HFF-Myc (cell line): ENCODE measurements at places on chromosomes 3 and 15.

DNA sequence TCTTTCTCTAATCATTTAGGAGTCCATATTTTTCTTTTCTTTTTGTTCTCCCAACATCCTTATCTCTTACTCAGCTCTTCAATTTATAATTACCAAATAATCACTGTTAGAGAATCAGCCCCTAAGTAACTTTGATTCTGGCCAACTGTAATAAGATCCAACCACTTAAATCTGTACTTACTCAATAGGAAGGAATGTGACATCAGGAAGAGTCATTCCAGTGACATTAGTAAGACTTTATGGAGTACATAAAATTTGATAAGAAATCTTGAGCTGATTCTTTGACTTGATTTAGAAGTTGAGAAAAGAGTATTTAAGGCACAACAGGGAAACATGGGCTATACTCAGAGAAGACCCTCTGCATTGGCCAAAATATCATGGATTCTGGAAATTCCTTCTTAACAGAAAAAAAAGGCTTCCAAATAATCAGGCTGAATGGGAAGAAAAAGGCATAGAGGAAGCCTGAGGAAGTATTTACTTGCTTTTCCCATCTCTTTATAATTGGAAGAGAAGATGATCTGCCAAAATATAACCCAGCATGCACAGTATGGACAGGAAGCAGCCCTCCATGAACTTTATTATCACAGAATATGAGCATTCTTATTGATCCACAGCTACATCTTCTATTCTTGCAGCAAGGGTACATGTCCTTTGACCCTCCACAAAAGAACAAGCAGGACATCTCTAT, 289.7 kb upstream of the TPRG1 start:
- DNase-seq: peak; percentile 70

GRCh38 chr15:77783636-77784035, 150.9 kb upstream of the LINGO1 start:
- DNase-seq: no peak

- DNase-seq: no peak
Observed at GRCh38 chr15:25670621-25671020, 192.5 kb downstream of the ATP10A start.

DNA sequence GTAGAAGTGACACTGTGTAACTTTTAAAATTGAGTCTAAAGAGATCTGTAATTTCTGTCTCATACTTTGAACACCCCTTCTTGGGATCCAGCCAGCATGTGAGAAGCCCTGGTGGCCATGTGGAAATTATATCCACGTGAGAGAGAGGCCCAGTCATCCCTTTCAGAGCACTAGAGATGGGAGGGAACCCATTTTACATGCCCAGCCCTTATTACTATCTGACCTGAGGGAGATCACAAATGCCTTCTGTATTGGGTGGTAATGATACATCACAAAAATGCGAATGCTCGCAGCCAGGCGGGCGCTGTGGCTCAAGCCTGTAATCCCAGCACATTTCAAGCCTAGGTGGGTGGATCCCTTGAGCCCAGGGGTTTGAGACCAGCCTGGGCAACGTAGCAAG, 27.3 kb upstream of the TRAK1 start:
- peak; percentile 81 for DNase-seq

- no peak for DNase-seq
Observed at GRCh38 chr3:151969026-151969642, 95.7 kb downstream of the SUCNR1 start.

DNA sequence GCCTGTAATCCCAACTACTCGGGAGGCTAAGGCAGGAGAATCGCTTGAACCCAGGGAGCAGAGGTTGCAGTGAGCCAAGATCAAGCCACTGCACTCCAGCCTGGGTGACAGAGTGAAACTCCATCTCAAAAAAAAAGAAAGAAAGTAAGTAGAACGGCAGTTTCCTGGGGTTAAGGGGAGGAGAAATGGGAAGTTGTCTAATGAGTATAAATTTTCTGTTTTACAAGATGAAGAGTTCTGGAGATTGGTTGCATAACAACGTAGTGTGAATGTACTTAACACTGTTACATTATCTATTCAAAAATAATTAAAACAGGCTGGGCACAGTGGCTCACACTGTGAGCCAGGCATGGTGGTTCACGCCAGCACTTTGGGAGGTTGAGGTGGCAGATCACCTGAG, 45.4 kb downstream of the GRK7 start:
- DNase-seq: no peak

DNA sequence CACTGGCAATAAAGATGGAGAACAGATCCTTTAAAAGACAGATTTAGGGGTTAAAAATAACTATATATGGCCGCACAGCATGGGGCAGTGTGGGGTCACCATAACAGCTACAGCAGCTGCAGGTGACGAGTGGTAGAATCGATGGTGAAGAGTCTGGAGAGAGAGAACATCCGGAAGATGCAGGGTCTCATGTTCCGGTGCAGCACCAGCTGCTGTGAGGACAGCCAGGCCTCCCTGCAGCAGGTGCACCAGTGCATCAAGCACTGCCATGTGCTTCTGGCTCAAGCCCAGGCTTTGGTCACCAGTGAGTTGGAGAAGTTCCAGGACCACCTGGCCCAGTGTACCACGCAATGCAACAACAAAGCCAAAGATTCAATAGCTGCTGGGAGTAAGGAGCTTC, 93.7 kb upstream of the IMPG2 start:
- DNase-seq: no peak

GRCh38 chr15:67329984-67330733, 75.6 kb downstream of the IQCH start:
- no peak for DNase-seq

- no peak for DNase-seq
Observed at GRCh38 chr3:184491867-184492615, 69.5 kb upstream of the EPHB3 start.

GRCh38 chr15:27741226-27741860, 357.8 kb downstream of the OCA2 start:
- no peak for DNase-seq

DNA sequence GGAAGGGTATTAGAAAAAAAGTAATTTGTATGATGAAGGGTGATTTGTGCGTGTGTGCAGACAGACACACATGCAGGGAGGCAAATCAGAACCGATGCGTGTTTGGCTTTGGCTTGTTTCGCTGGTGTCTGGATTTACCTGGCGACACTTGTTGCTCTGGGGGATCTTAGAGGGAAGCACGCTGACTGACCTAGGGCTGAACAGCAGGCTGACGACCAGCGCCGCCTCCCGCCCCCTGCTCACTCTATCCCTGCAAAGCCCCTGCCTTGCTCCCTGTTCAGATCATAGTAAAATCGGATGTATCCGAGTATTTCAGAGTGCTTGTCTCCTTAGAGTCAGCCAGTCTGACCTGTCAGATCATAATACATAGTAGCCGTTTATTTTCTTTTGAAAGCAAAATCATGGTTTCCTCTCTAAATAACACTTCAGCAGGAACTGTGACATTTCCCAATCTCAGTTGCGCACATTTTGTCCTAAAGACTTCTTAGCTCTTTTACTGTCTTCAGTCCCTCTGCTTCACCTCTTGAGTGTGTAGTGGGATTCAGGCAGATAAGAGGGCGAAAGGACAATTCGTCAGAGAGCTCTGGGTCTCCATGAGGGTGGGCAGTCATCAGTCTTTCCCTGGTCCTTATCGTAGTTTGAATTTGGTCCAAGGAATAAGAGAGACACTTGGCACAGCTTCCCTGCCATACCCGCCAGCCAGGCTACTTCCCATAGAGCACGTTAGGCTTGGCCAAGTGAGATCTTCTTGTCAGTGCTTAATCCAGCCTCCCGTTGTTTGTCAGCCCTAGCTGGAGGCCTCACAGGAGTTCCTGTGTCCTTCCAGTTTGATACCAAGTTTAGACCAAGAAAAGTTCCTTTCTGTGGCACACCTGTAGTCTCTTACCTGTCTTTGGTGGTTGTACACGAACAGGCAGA, 97.4 kb downstream of the PGPEP1L start:
- DNase-seq: no peak

DNA sequence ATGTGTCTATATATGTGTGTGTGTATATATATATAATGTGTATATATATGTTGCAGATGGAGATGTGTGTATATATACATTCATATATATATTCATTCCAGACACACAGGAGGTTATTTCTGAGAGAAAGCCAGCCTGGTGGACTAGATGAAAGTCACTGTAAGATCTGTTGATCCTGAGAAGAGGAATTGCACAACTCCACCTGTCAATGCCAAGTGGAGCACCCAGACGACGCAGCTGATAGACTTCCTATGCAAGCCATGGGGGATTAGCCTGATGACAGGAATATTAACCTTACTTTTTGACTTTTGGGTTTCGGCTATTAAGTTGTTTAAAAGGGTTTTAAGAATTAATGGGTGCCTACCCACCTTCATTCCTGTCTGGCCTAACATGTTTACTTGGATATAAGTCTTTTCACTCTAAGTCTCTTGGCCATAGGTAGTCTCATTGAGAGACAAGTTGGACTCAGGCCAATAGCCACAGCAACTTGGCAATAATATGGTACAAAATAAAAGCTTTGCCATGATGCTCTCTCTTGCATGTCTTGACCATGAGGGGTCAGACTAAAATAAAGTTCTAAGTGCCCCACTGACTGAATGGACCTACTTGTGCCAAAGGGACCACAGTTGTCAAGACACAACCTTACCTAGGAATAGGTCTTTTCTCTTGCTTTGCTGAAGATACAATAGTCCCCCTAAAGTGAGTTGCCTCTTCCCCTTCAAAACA, 35.9 kb upstream of the GOLGA6L2 start:
- DNase-seq: no peak

GRCh38 chr3:65577843-65578430, 460.8 kb downstream of the MAGI1 start:
- no peak for DNase-seq

- no peak for DNase-seq
Observed at GRCh38 chr15:73455876-73456275, 12.9 kb downstream of the REC114 start.

GRCh38 chr3:172034786-172035685, 4.3 kb upstream of the FNDC3B start:
- DNase-seq: no peak

DNA sequence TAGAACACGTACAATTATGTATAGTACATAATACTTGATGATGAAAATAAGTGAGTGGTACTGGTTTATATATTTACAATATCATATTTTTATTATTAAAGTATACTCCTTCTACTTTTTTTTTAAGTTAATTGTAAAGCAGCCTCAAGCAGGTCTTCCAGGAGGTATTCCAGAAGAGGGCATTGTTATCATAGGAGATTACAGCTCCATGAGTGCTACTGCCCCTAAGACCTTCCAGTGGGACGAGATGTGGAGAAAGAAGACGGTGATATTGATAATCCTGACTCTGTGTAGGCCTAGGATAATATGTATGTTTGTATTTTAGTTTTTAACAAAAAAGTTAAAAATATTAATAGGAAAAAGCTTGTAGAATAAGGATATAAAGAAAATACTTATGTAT, 40.3 kb upstream of the SCN5A start:
- DNase-seq: no peak

GRCh38 chr15:73530649-73531048, 87.7 kb downstream of the REC114 start:
- no peak for DNase-seq

GRCh38 chr15:65796610-65797078, 4.6 kb upstream of the DENND4A start:
- peak; percentile 42 for DNase-seq

DNA sequence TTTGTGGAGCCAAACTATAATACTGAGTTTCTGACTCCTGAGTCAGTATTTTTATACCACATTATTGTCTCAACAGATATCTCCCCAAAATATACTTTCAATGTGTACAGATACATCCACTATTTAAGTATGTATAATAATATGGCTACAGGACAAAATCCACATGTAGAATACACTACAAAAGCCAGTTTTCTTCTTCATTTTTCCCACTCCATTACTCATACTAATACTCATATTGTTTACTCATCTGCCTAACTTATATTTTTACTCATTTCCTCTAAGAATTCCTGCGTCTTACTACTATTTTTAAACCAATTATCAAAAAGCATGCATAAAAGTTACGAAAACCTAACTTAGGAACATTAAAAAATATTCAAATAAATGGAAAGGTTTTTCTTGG, 440.8 kb downstream of the ZNF385D start:
- DNase-seq: no peak

DNA sequence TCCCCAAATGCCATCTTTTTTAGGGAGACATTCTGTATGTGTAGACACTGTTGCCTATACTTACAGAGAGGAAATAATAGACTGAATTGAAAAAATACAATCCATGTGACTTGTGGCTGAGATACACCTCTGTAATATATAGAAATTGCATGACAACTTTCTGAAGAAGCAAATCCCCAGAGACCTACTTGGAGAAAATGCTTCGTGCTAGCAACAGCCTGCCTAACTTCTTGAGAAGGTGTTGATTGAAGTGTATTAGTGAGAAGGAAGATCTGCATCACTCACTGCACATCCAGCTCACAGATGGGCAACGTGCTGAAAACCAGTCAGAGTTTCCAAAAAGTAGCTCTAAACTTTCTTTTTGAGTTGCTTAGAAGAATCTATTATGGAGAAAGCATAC, 404.1 kb downstream of the EPHB1 start:
- DNase-seq: no peak

- no peak for DNase-seq
Observed at GRCh38 chr3:115156046-115156654, 9.1 kb upstream of the ZBTB20 start.

- no peak for DNase-seq
Observed at GRCh38 chr3:136106101-136106500, 90.0 kb downstream of the MSL2 start.

DNA sequence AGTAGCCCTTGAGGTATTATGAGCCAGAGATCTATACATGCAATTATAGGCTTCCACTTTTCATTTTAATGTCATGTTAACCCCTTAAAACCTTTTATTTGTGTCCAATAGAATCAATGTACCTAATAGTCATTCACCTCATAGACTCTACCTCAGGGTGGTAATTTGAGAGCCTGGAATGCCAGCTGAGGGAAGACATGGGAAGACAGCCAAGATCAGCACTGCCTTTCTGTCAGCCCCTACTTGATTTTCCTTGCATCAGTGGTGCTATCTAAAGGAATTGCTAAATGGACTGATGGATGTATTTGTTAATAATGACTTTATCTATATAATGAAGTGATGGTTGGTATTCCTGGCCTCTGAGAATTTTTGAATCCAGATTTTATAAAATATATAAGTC, 113.3 kb upstream of the GBE1 start:
- no peak for DNase-seq

DNA sequence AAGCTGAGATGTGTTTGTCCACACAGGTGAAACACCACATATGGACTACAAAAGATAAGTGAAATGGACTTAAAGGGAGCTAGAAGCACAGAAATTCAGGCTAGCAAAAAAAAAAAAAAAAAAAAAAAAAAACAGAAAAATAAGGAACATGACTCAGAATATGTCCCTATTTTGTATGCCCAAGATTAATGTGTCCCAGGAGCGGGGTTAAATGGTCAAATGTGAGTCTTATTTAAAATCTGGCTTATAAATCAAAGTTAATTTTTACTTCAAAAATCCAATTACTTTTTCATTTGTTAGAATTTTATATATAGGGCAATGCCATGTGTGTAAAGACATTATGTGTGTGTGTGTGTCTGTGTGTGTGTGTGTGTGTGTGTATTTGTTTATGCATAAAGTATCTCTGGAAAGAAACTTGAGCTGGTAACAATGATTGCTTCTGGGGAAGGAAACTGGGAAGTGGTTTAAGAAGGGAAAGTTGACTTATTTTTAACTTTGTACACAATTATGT, 986.5 kb downstream of the ROBO2 start:
- DNase-seq: no peak
